ENCODE measurements at places on chromosomes 7 and 10. TPM values are rescaled to one million over a fixed set of nuclear protein-coding genes. Genes with fewer than 3 reads are reported as not detected.

Gene LRIT1
- total RNA-seq = not detected

Gene MAT1A
- total RNA-seq = not detected

Gene TMEM213
- total RNA-seq = 0.28 TPM

Gene HABP2
- not detected for total RNA-seq

Gene DUS4L
- 8.3 TPM for total RNA-seq

Gene TCERG1L
- not detected for total RNA-seq

Gene PRLHR
- not detected for total RNA-seq

Gene SPDYE11
- total RNA-seq = not detected

Gene CYP2W1
- total RNA-seq = not detected

Gene CYP3A7
- total RNA-seq = not detected

Gene EN2
- total RNA-seq = not detected

Gene CYP2E1
- total RNA-seq = not detected

Gene INMT
- 0.99 TPM for total RNA-seq

Gene NUTM2A
- total RNA-seq = 0.50 TPM

Gene DCLRE1A
- total RNA-seq = 11.2 TPM

Gene GRM8
- not detected for total RNA-seq

Gene ACTR3C
- total RNA-seq = 9.1 TPM

Gene MYL10
- total RNA-seq = not detected

Gene TWIST1
- total RNA-seq = 0.14 TPM

Gene FAM221A
- 6.6 TPM for total RNA-seq

Gene ZNF786
- 7.9 TPM for total RNA-seq

Gene PPP1R17
- not detected for total RNA-seq

Gene CCDC172
- total RNA-seq = not detected

Gene TEX47
- total RNA-seq = not detected

Gene MAD1L1
- total RNA-seq = 146 TPM

Gene CFAP70
- total RNA-seq = 0.71 TPM

Gene C10orf105
- total RNA-seq = 0.55 TPM

Gene CHAT
- not detected for total RNA-seq

Gene ITIH5
- total RNA-seq = not detected

Gene UPK3BL1
- 16.3 TPM for total RNA-seq

Gene CACNA2D1
- not detected for total RNA-seq

Gene PTN
- not detected for total RNA-seq

Gene PTPN20
- total RNA-seq = 0.68 TPM

Gene ZKSCAN5
- 11.8 TPM for total RNA-seq

Gene PIK3CG
- total RNA-seq = 51.2 TPM

Gene SEMA3C
- not detected for total RNA-seq

Gene ZPBP
- not detected for total RNA-seq

Gene STOX1
- 0.86 TPM for total RNA-seq

Gene FFAR4
- total RNA-seq = not detected

Gene AKR1D1
- total RNA-seq = not detected

Gene SFTPD
- total RNA-seq = not detected

Gene NEBL
- not detected for total RNA-seq

Gene IL15RA
- 15.7 TPM for total RNA-seq

Gene AKR1C2
- not detected for total RNA-seq

Gene NPSR1
- total RNA-seq = not detected

Gene C10orf90
- not detected for total RNA-seq

Gene VPS37D
- total RNA-seq = 0.41 TPM

Gene ZNF467
- total RNA-seq = 1.2 TPM

Gene ZNF485
- total RNA-seq = 6.0 TPM

Gene MSMB
- total RNA-seq = not detected

Gene NRAP
- not detected for total RNA-seq

Gene CDH23
- 6.0 TPM for total RNA-seq

Gene SLC26A5
- total RNA-seq = not detected

Gene KLLN
- 0.71 TPM for total RNA-seq

Gene TAF5
- total RNA-seq = 9.3 TPM

Gene CYP3A4
- not detected for total RNA-seq

Gene MCM10
- total RNA-seq = 30.4 TPM

Gene C10orf71
- not detected for total RNA-seq

Gene HMX2
- not detected for total RNA-seq

Gene LIPK
- total RNA-seq = not detected

All from activated naive CD4-positive, alpha-beta T cell treated with anti-CD3 and anti-CD28 coated beads, Interleukin-2, amount 10 ng/mL, durations not matched to agents 5 hours and 36 hours (primary cell).